ENCODE measurements at places on chromosomes 2 and 18.

DNA sequence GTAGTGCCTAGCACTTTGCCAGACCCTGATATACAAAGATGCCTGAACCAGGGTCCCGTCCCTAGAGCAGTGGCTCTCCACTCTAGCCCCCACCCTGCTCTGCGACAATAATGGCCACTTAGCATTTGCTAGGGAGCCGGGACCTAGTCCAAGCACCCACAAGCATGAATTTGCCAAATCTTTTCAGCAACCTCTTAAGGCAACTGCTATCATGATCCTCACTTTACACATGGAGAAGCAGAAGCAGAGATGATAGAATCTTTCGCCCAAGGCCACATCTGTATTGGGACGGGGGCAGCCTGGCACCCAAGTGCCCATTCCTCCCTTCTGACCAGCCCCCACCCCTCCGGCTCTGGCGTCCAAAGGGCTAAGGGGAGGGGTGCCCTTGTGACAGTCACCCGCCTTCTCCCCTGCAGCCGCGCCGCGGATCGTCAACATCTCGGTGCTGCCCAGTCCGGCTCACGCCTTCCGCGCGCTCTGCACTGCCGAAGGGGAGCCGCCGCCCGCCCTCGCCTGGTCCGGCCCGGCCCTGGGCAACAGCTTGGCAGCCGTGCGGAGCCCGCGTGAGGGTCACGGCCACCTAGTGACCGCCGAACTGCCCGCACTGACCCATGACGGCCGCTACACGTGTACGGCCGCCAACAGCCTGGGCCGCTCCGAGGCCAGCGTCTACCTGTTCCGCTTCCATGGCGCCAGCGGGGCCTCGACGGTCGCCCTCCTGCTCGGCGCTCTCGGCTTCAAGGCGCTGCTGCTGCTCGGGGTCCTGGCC is 13.0 kb downstream of the SIGLEC15 start:
- no peak for DNase-seq

- DNase-seq, result no peak
Measured at GRCh38 chr2:201273330-201273983, 13.1 kb downstream of the CASP8 start.

DNA sequence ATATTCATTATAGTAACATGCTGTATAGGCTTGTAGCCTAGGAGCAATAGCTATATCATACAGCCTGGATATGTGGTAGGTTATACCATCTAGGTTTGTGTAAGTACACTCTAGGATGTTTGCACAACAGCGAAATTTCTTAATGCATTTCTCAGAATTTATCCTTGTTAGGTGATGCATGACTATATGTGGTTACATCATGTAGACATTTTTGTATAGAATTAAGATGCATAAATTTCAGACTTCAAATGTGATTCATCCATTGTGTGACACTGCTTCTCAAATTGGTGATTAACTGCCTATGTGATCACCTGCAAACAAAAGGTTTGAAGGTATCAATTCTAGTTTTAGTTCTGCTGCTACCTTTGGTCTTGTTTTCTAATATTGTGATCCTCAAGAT is 1787.0 kb upstream of the PIK3C3 start:
- DNase-seq, result no peak

- DNase-seq, result no peak
Measured at GRCh38 chr2:131365452-131365851, 1.5 kb upstream of the RAB6D start.

DNA sequence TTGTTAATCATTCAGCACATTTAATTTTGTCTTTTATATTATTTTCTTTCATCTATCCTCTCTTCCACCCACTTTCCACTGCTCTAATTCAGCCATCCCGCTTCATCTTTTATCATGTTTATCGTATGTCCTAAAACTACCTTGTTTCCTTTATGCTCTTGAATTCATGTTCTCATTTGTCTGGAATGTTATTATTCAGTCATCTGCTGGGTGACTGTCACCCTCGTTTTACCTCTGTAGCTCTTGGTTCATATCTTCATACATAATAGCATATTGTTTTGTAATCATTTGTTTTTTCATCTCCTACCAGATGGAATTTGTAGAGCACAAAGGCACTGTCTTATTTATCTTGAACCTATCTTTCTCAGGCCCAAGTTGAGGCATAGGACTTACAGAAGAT is 37.0 kb downstream of the SMCHD1 start:
- no peak for DNase-seq

- no peak for DNase-seq
Measured at GRCh38 chr2:199462347-199462955, 4.7 kb upstream of the SATB2 start.

DNA sequence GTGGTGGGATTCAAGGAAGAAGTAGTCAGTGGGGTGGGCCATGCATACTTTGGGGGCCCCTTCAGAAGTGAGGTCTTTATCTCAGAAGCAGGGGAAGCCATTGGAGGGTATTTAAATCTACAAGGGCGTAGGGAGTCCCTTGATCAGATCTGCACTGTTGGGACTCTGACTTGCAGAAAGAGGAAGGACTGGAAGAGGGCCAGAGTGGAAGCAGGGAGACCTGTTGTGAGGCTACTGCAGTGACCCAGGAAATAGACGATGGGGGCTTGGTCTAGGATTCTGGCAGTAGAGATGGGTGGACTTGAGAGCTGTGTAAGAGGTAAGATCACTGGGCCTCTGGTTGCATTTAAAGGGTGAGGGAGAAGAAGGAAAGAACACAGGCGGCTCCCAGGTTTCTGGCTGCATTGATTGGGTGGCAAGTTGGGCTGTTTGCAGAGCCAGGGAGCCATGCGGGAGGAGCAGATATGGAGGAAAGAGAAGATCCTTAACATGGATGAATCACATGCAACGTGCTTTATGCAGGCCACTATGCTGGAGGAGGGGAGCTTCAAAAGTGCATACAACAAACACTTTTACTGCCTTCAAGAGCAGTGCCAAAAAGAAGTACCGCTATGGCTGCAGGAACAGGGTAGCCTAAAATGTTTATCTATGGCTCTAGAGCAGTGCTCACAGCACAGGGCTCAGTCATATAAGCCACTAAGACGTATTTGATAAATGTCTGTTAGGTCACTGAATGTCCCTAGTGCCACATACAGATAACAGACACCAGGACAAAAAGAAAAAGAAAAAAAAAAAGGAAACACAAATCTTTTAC is 2.3 kb downstream of the SFXN5 start:
- DNase-seq, result no peak

- no peak for DNase-seq
Measured at GRCh38 chr2:175418224-175418835, 236.8 kb upstream of the ATP5MC3 start.

GRCh38 chr2:156083763-156084493 is 248.6 kb downstream of the NR4A2 start:
- DNase-seq, result no peak

- DNase-seq, result no peak
Measured at GRCh38 chr18:3794537-3795348, 344.8 kb downstream of the TGIF1 start.

GRCh38 chr2:80291656-80292055 is 12.9 kb downstream of the LRRTM1 start:
- no peak for DNase-seq

GRCh38 chr2:120932881-120933280 is 197.2 kb downstream of the GLI2 start:
- DNase-seq, result no peak
